ENCODE measurements at places on chromosomes 7 and 10.

DNA sequence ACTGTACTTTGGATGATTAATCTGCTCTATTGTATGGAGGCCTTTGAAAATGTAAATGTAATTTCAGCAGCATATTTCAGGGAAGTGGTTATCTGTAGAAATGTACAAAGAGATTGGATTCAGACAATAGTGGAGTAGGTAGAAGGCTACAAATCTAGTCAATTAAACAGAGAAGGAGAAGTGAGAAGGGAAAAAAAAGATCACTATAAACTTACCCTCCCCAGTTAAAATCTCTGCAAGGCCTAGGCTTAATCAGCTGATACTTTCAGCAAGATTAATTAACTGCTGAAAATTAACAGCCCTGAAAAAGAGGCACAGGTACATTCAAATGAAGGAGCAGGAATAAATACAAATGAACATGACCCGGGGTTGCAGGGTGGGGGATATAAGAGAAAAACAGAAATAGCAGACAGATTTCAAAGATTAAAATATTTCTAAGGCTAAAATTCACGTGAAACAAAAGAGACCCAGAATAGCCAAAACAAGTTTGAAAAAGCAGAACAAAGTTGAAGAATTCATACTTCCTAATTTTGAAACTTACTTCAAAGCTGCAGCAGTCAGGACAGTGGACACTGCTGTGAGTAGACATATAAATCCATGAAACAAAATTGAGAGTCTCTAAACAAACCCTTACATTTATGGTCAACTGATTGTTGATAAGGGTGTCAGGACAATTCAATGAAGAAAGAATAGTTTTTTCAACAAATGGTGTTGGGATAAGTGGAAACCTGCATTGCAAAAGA is 96.0 kb downstream of the NRCAM start:
- no peak for DNase-seq

DNA sequence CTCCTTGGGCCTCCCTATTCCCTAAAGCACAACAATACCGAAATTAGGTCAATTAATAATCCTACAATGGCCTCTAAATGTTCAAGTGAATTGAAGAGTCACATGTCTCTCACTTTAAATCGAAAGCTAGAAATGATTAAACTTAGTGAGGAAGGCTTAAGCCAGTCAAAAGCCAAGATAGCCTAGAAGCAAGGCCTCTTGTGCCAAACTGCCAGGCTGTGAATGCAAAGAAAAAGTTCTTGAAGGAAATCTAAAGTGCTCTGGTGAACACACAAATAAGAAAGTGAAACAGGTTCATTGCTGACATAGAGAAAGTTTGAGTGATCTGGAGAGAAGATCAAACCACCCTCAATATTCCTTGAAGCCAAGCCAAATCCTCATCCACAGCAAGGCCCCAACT is 57.2 kb downstream of the SLC29A4 start:
- DNase-seq = no peak

DNA sequence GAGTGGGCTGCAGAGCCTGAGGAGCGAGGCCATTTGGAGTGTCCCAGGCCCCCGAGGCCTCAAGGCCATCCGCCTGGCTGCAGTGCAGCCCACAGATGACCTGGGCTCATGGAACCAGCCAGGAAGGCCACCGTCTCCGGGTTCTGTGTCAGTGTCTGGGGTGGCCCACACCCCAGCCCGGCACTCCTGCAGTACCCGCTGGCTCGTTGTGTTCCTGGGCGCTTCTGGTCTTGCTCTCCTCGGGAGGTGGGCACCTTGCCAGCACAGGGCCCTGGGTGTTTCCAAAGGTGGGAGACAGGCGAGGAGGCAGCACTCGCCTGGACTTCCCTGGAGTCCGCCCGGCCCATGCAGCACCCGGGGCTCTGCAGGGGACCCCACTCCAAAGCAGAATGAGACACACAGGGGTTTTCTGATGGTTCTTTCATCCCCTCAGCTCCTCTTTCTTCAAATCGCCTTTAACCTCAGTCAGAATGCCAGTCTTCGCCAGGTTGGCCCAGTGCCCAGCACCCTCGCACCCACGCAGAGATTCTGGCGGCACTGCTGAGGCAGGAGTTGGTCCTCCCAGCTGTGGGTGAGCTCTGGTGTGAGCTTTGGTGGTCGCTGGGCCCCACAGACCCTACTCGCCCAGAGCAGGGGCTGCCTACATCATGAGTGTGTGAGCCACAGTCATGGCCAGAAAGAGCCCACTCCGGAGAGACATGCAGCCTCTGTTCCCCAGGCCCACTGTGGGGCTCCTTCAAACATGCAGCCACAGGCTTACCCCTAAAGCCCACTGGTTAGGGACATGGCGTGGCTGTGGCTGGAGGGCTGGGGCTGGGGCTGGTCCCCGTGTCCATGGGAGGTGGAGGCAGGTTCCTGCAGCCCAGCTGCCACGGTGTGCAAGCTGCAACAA is 155.7 kb downstream of the EBF3 start:
- DNase-seq = no peak

DNA sequence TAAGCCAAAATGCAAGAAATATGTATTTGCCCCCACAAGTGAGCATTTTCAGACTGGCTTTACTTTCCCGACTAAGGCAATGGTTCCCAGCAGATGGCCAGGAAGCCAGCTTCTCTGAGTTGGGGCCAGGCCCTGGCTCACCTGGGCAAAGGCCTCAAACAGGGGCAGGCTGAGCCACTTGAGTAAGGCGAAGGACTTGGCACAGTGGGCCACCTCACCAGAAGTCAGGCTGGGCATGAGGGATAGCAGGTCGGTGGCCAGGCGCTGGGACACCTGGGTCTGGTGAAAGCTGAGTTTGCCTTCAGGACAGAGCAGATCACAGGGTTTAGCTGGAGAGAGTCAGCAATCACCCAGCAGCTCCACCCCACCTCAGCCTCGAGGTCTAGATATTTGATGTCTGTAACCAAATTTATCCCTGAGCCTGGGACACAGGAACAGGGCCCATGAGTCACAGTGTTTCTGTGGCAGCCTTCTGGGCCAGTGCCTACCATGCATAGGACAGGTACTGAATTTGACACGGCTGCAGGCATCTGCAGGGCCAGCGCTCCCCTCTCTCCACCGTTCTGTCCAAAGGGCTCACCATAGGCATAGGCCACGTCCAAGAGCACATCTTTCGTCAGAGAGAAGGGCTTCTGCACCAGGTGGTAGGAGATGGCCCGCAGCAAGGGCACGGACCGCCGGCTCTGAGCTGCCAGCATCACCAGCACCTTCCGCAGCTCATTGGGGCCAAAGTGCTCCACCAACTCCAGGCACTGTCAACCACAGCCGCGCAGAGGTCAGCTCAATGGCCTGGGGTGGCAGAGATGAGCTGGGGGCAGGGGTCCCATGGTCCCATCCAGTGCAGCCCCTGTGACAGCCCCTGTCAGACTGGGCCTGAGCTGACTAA is 7.3 kb downstream of the TBRG4 start:
- no peak for DNase-seq

GRCh38 chr7:105907129-105907846 is 30.9 kb upstream of the ATXN7L1 start:
- DNase-seq = no peak

DNA sequence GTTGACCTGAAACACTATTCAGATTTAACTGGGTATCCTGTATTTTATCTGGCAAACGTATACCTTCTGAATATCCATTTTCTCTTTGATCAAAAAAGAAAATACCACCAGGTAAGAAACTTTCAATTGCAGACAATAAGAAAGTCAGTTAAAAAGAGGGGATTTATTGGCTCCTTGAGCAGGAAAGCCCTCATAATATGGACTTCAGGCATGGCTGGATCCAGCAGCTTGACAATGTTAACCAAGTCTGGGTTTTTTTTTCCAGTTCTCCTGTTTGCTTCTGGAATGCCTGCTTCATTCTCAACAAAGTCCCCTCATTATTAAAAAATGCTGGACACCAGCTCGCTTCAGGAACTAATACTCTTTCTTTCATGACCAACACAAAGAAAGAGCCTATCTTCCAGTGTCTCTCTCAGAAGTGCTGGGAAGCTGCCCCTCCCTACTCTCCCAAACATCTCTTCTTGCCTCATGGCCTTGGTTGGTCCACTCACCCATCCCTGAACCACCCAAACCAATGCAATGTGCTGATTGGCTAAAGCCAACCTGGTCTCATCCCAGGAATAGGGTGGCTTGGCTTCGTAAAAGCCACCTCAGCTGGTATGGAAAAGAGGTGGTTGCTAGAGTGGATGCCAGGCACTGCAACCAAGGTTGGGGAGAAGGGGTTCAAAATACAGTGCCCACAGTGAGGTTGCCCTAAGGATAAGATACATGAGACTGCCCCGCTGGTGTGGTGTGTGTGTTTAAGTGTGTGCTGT is 30.6 kb upstream of the WDFY4 start:
- no peak for DNase-seq

GRCh38 chr10:49171326-49172060 is 16.7 kb downstream of the TMEM273 start:
- no peak for DNase-seq

- DNase-seq = no peak
Measured at GRCh38 chr7:99191869-99192596, 15.9 kb downstream of the KPNA7 start.

DNA sequence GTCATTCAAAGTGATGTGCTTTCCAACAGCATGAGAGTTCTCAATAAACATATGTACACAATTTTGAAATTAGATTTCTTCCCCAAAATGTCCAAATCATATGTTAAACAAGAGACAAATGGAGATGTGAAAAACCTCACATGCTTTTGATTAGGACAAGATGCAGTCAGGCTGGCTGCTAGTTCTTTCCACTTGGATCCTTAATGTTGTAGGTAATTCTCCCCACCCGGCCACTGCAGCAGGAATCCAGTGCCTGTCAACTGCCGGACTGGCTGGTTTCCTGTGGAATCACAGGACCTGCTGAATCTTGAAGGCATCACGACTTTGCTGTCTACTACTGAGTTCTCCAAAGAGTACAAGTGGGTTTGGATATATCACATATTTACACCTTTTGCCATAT is 138.6 kb upstream of the AKR1E2 start:
- no peak for DNase-seq

DNA sequence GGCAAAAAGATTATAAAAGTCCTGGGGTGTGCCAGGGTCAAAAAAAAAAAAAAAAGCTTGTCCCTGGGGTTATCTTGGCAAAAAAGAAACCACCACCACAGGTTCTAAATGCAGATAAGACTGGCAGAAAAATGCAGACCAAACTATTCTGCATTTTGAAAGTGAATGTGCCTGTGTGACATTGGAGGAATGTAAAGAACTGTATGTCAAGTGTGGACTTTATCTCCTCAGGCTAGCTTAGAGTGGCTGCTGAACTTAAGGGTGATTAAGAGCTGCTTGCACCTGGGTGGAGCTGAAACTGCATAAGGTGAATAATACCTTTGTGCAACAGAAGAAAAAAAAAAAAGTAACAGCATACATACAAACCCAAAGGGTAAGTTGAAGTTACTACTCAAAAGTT is 1.3 kb upstream of the NAPEPLD start:
- peak; percentile 35 for DNase-seq

DNA sequence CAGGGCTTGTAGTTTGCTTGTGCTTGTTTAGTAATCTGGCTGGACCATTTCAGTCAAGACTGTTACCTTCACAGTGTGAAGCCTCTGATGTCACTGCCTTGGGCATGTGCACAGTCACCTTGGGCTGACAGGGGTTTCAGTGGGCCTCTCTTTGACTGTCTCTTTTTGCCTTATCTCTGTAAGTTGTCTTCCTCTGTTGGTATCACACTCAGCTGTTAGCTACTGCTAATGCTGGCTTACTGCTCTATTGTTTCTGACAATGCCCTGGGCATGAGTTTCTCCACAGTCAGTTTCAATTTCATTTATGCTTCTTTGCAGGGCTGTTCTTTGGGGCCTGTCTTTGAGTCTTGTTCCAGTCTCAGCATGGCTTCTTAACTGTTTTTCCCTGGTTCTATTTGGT is 201.9 kb upstream of the SHH start:
- no peak for DNase-seq

GRCh38 chr10:113067501-113067900 is 117.5 kb downstream of the TCF7L2 start:
- DNase-seq = no peak

DNA sequence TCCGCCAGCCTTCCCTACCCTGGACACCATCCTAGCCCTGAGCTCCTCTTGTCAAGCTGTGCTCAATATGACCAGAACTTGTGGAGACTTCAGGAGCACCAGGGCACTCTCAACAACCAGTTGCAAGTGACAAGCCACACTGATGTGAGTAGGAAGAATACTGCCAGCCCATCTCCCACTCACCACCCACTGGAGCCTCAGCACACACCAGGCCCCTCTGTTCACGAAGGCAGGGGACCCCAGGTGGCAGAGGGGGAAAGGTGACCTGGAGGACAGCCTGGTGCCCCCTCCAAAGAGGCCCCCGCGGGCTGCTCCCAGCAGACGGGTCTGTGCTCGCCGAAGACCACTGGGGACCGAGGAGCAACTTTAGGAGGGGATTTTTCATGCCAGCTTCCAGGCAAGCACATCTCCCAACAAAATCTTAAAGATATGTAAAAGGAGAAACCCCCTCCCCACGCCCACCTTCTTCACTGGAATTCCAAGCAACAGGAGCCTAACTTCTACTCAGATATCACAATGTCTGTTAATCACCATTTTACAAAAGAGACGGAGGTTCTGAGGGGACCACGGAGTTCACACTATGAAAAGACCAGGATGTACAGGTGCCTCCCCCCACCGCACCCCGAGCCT is 1.0 kb downstream of the MMD2 start:
- no peak for DNase-seq

- peak; percentile 78 for DNase-seq
Measured at GRCh38 chr10:78657163-78657861, 411.5 kb upstream of the ZMIZ1 start.

DNA sequence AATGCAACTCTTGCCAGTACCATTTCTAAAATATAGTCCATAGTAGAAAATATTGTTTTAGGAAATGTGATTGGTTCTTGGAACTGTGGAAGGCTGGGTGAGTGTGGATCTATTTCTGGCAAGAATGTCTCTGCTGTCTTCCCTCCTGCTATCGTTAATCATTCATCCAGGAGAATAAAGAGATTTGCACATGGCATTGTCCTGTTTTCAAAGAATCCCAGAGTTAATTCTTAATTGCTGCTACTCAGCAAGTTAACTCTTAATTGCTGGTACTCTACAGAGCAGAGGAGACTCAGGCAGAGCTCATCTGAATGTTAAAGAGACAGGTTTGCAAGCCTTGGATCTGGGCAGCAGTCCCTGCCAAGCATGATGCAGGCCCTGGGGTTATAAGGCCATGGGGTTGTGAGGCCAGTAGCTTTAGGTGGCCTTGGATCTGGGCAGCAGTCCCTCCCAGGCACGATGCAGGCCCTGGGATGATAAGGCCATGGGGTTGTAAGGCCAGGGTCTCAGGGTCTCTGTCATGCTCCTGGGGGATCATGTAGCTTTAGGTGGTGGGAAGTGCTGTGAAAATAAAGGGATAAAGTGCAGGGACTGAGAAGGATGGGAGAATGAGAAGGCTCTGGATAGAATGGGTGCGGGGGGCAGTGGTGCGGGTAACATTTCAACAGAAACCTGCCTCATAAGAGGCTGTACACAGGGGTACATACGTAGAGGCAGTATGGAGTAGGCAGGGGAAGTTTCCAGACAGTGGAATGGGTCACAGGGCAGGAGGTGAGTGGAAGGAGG is 162.3 kb downstream of the SVIL start:
- no peak for DNase-seq

GRCh38 chr7:2450198-2451107 is 25.7 kb downstream of the GRIFIN start:
- DNase-seq = no peak

Measured in NAMALWA (cell line).